Effector CD8-positive, alpha-beta T cell (primary cell): ENCODE measurements at places on chromosomes 11 and 22.
A peak's percentile ranks its signal among the peaks of the same experiment; 100 is the strongest.

GRCh38 chr22:33920197-33920540 lies at the start of gene LARGE1:
TSS of gene LARGE1 (minus strand) at chr22:33920476.
- no peak for DNase-seq

DNA sequence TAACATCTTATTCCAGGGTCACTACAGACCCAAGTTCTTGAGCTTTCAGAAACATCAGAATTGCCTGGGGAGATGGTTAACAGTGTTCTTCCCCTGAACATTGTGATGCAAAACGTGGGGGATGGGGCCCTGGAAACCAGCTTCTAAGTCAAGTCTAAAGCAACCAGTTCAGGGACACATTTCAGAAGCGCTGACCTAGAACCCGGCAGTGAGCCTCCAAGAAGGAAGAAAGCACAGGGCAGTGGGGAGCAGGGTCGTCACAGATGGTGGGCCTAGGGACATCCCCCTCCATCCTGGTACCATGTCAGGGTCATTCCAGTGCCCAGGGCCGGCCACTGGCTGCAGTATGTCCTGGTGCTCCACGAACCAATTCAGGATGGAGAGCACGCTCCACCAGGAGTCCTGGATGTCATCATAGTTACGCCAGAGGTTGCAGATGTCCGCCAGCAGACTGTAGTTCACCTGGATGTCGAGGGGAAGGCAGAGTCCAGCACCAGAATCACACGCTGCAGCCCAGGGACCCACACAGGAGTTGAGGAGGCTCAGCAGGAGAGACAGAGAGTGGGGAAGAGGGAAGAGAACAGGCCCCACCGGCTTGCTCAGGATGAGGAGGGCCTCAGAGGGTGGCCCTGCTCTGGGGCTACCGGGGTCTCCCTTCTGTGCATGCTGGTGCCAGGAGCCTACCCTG lies 5.0 kb downstream of the NAGA start:
- DNase-seq: no peak

DNA sequence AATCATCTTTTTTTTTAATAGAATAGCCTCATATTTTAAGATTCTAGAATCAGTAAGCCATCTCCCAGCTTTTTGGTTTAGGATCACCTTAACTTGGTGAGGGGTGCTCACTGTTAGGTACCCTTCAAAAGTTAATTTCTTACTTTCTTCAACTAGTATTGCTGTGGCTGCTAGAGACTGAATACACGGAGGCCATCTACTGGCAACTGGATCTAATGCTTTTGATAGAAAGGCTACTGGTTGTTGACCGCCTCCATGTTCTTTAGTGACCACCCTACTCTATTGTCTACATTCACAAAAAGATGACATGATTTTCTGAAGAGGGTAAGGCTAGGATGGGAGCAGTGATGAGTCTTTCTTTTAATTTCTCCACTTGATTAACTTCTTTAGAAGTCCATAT lies 16.7 kb upstream of the ALDH3B2 start:
- DNase-seq: no peak

DNA sequence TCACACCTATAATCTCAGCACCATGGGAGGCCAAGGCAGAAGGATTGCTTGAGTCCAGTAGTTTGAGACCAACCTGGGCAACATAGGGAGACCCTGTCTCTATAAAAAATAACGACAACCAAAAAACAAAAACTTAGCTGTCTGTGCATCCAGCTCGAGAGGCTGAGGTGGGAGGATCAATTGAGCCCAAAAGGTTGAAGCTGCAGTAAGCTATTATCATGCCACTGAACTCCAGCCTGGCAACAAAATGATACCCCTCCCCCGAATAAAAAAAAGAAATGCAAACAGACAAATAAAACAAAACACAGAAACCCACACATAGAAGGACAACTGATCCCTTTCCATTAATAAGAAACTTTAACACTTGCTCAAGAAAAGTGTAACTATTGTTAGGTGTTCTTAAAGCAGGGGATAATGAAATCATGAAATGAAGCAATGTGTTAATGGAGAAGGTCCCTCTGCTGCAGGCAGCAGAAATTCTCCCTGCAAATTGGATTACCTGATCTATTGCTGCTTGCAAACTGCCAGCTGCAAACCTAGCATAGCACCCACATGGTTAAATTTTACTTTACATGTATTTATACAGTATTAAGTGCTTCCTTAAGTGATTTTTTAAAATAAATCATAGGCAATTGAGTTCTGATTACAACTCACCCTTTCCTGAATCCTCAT lies 226.3 kb downstream of the SBF2 start:
- no peak for DNase-seq

DNA sequence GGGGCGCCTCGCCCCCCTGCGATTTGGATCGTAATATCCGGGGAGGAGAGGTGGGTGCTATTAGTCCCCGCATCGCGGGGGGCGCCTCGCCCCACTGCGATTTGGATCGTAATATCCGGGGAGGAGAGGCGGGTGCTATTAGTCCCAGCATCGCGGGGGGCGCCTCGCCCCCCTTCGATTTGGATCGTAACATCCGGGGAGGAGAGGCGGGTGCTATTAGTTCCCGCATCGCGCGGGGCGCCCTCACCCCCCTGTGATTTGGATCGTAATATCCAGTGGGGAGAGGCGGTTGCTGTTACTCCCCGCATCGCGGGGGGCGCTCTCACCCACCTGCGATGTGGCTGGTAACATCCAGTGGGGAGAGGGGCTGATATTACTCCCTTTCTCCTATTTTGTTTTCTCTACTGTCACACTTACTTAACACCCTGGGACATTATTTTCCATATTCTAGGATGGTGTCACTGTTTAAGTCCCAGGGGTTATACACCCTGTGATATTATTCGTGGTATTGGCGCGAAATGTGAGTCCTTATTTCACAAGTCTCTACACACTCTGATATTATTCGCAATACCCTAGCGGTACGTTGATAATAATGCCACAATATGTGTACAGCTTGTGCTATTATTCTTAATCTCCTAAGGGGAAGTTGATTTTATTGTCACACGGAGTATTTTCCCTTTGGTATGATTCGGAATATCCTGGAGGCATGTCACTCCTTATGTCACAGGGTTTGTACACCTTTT lies 57.8 kb upstream of the ALDH3B2 start:
- peak; percentile 75 for DNase-seq

DNA sequence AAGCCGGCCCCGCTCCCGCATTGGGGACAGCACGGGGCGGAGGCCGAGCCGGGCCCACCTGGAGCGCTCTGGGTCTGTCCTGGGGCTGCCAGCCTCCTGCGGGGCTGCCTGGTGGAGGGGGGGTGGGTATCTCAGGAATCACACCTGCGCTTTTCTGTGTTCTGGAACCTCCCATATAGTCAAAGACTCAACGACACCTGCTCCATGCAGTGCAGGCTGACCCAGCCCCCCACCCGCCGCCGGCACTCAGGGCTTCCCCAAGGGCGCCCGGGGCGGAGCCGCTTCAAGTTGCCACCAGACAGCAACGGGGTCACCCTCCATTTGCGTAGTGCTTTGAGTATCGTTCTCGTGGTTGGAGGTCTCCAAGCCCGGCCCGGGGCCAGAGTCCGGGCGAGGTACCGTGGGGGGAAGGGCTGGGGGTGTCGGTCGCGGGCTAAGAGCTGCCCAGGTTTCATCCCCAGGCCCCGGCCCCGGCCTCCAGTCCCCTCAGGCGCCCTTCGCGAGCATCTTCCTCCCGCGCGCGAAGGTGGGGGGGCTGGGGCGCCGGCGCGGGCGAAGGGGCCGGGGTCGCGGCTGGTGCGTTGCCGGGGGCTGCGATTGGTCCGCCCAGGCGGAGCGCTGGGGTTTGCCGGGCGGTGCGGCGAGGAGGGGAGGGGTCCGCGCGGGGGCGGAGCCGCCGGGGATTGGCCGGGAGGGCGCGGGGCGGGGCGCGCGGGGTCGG lies 6.6 kb downstream of the TSPAN4 start:
- DNase-seq: peak; percentile 14

DNA sequence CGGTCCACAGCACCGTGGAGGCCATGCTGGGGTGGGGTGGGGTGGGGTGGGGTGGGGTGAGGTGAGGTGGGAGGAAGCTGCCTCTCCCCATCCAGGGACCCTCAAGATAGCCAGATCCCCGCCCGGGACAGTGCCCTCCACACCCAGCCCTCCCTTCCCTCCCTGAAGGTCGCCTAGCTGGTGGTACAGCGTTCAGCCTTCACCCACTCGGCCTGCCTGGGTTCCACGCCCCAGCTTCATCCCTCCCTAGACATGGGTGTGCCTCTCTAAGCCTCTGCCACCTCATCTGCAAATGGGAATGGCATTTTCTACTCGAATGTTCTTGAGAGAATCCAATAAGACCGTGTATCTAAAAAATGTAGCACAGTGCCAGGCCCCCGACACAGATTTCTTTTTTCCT lies 17.8 kb downstream of the KCTD17 start:
- DNase-seq: no peak

- no peak for DNase-seq
Measured at GRCh38 chr11:102760344-102761035, 19.9 kb downstream of the MMP10 start.

- no peak for DNase-seq
Measured at GRCh38 chr11:9808943-9809342, 145.1 kb downstream of the SWAP70 start.

DNA sequence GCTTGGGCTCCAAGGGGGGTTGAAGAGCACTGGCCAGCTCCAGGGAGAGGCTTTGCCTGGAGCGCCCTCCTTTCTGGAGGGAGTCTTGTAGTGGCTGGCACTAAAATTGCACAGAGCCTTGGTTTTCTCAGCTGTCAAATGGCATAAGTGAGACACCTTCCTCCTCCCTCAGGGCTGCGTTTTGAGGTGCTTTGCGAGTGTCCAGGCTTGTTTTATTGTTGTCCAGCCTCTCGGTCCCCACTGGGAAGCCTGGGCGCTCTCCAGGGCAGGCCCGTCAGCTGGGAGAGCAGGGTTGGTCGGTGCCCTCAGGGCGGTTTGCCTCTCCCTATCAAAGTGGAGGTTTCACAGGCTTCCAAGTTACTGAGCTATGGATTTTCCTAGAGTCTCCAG lies 149.3 kb upstream of the B3GAT1 start:
- DNase-seq: no peak

DNA sequence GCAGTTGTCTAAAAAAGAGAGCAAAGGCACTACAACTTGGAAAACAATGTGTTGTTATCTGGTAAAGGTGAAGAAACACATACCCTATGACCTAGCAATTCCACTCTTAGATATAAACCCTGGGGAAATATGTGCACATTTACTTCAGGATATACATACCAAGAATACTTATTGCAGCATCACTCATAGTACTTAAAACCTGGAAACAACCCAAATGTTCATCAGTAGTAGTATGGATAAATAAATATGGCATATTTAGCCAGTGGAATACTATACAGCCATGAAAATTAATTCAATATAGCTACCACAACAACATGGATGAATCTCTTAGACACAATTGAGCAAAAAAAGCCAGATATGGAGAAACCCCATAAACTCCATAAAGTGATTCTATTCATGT lies 26.1 kb upstream of the MICAL2 start:
- no peak for DNase-seq

- no peak for DNase-seq
Measured at GRCh38 chr11:131465746-131466145, 95.3 kb downstream of the NTM start.

GRCh38 chr11:26194881-26195280 lies 137.0 kb upstream of the ANO3 start:
- DNase-seq: no peak

DNA sequence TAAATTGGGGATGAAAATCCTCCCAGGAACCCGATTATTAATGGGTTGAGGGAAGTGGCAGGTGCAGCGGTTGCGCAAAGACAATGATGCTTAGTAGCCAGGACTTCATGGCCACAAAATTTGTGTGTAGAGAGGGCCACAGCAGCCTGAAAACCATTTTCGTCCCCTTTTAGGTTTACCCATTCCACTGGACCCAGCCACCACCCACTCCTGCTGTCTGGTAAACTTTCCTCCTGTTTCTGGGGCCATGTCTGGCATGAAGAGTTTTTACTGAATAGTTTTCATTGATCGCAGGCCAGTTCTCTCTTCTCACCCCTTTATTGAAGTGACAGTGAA lies 69.5 kb upstream of the SYT13 start:
- no peak for DNase-seq

DNA sequence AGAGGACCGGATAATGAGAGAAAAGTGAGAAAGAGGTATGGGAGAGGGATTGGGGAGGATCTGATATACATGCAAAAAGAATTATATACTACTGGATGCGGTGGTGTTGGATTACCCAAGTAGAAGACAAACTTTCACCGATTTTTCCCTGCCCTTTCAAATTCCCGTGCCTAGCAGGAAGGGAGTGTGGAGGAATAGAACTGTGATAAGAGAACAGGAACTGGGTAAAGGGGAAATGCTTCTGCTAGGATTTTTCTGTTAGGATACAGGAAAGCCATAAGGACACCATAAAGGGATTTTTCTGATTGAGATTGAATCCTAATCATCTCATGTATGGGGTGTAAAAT lies 480 bp upstream of the MTMR2 start:
- DNase-seq: no peak

- no peak for DNase-seq
Measured at GRCh38 chr11:63937713-63938478, 906 bp upstream of the NAA40 start.

DNA sequence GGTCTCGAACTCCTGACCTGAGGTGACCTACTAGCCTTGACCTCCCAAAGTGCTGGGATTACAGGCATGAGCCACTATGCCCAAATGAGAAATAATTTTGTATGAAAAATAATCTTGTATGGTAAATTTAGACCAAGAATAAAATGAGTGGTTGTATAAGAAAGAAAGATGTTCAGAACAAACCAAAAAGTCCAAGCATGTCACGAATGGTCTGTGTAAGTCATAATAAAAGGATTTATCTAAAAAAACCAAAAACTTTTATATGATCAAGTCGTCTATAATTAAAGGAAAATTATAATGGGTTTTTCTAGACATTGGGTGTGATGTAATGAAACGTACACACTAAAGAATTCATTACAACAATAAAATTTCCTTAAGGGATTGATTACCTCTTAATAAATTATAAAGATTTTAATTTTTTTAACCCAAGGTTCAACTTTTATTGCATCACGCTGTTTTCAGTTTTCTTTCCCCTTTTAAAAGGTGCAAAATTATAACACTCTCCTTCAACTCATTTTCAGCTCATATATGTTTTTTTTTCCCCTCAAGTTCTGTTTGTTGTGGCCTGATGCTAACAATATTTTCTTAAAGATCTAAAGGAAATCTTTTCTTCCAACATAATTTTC lies 8.9 kb upstream of the AQP11 start:
- DNase-seq: no peak

DNA sequence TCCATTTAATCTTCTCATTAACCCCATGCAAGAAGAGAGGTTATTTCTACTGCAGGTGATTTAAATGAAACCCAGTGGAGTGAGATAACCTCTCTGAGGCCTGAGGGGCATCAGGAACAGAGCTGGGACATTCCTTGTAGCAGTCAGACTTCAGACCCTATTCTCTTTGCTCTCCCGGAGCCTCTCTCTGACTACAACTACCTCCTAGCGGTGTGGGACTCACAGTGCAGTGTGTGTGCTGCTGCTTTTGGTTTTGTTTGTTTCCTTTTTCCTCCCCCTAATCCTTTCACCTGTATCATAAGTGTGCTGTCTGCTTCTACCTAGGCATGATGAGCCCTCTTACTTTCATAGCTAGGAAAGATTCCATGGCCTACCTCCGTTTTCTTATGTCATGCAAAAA lies 769.6 kb downstream of the NTM start:
- DNase-seq: no peak

- DNase-seq: no peak
Measured at GRCh38 chr11:86589856-86590589, 82.4 kb downstream of the ME3 start.
